Mucosa of gallbladder (tissue), 1 donor: ENCODE measurements at places on chromosomes 7 and 10. TPM values are rescaled to one million over a fixed set of nuclear protein-coding genes. Genes with fewer than 3 reads are reported as not detected.

OR9A2 gene
- not detected for total RNA-seq

CHN2 gene
- total RNA-seq = 24.7 TPM

AOC1 gene
- total RNA-seq = 8.4 TPM

ABCC2 gene
- 183 TPM for total RNA-seq

MBL2 gene
- 0.12 TPM for total RNA-seq

SCIN gene
- total RNA-seq = 10.6 TPM

CLRN3 gene
- total RNA-seq = 40.8 TPM

AKR1C8 gene
- not detected for total RNA-seq

GHRHR gene
- 12.3 TPM for total RNA-seq

FFAR4 gene
- total RNA-seq = 6.1 TPM

TSPAN13 gene
- total RNA-seq = 118 TPM

SPRN gene
- total RNA-seq = not detected

GALNT17 gene
- 1.7 TPM for total RNA-seq

LBX1 gene
- total RNA-seq = not detected

PRPS1L1 gene
- total RNA-seq = not detected

PAX4 gene
- not detected for total RNA-seq

CRCP gene
- total RNA-seq = 30.4 TPM

FBXO24 gene
- 1.6 TPM for total RNA-seq

EPHB6 gene
- 16.7 TPM for total RNA-seq

TCF7L2 gene
- total RNA-seq = 35.3 TPM

CHAT gene
- total RNA-seq = 0.86 TPM

DNAJC12 gene
- total RNA-seq = 11.7 TPM

SSC4D gene
- 0.40 TPM for total RNA-seq

IL15RA gene
- 25.6 TPM for total RNA-seq

OGDHL gene
- total RNA-seq = 5.3 TPM

LDB3 gene
- total RNA-seq = 4.9 TPM

CPA4 gene
- 0.43 TPM for total RNA-seq

CALY gene
- 0.92 TPM for total RNA-seq

FKBP6 gene
- not detected for total RNA-seq

ADARB2 gene
- 1.3 TPM for total RNA-seq

RPA3 gene
- total RNA-seq = 18.3 TPM

DRGX gene
- total RNA-seq = not detected

NPY gene
- 0.52 TPM for total RNA-seq

AUTS2 gene
- 50.1 TPM for total RNA-seq

SFRP4 gene
- total RNA-seq = 0.43 TPM

IFIT1B gene
- total RNA-seq = not detected

DPY19L1 gene
- total RNA-seq = 25.2 TPM

HTR5A gene
- not detected for total RNA-seq

CPXM2 gene
- 7.6 TPM for total RNA-seq

ITPRID1 gene
- 0.43 TPM for total RNA-seq

TEX47 gene
- not detected for total RNA-seq

SDK1 gene
- total RNA-seq = 6.6 TPM

HOXA4 gene
- total RNA-seq = 2.3 TPM

NRCAM gene
- 38.2 TPM for total RNA-seq
